ENCODE measurements at places on chromosomes 1 and 21.

DNA sequence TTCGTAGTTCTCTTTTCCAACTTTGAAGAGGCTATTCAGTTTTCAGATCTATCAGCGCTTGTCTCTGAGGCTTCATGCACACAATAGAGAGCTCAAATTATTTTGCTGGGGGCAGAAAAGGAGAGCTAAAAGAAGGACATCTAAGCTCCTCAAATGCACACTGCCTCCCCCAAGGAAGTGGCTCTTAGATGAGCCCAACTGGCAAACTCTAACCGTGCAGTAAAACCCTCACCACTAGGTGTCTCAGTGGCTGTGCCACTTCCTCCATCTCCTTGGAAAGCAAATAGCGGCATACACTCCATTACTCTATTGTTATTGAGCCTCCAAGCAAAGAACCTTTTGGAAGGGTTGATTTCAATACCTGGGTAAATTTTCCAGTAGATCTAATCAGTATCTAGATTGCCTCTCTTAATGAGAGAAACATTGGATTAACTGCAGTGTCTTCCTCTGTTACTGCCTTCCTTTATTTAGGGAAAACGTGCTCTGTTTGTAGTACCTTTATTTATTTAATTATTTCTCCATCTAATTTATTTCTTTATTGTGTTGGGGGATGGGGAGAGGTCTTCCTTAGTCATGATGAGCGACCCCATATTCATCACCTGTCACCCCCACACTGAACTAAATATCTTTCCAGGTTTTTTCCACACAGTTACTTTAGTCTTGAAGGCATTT, 9.2 kb upstream of the SFPQ start:
- peak; percentile 80 for DNase-seq

- DNase-seq = no peak
Observed at GRCh38 chr1:170680428-170680827, 16.5 kb downstream of the PRRX1 start.

DNA sequence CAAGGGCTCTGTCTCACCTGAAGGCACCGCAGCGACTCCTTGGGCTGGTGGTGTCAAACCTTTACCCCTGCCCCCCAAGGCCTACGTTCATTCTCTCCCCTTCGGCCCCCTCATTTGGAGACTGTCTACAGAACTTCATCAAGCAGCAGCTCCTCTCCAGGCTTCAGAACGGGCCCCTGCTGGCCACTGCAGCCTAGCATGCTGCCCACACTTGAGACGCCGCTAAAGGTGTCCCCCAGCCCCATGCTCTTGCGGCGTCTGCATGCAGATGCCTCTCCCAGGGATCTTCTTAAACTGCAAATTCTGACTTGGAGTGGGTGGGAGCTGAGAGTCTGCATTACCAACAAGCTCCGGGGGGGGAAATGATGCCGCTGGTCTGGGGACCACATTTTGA, 104.2 kb downstream of the PRDM2 start:
- DNase-seq = no peak

GRCh38 chr1:47792779-47793178, 204.4 kb downstream of the TRABD2B start:
- DNase-seq = no peak

DNA sequence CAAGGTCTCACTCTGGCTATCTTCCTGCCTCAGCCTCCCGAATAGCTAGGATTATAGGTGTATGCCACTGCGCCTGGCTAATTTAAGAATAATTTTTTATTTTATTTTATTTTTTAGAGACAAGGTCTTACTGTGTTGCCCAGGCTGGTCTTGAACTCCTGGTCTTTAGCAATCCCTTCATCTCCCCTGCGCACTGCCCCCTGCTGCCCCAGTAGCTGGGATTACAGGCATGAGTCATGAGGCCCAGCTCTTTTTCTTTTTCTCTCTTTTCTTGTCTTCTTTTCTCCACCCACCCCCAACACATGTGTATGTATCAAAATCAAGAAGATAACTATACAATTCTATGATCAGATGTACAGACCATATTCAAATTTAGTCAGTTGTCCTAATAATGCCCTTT, 87.2 kb downstream of the PEX14 start:
- no peak for DNase-seq
